ENCODE measurements at places on chromosomes 2 and 18. TPM values are rescaled to one million over a fixed set of nuclear protein-coding genes. Genes with fewer than 3 reads are reported as not detected.

The GRHL1 gene
- total RNA-seq, result 37.4 TPM

The RSAD2 gene
- 3.4 TPM for total RNA-seq

The PSMA8 gene
- total RNA-seq, result not detected

The HAAO gene
- 9.4 TPM for total RNA-seq

The ACMSD gene
- total RNA-seq, result not detected

DNA sequence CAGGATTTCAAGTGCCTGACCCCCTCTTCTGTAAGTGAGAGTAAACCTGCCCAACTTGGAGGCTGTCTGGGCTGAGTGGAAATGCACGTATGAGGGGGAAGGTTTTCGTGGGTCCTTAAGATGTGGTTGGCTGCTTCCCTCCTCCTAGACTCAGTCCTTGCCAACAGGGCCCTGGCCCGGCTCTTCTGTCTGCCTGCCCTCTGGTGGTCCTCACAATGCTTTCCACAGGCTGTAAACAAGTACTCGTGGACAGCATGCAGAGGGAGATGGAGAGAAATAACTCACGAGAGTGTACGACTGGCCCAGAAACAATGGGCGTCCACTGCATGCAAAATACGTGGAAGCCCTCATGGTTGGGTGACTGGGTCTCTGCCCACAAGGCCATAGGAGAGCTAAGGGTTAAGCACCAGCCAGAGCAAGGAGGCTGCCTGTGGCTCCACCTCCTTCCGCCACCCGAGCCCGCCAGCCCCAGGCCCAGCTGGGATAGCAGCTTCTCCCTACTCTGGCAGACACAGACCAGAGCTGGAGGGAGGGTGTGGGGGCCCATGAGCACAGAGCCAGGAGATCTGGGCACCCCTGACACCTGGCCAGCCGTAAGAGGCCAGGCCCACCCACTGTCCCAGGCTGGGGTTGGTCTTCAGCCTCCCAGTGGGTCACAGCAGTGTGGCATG lies 17.0 kb upstream of the ARHGEF4 start:
- no peaks in the 10 kb centered on the region for H3K27me3 ChIP-seq
- H3K4me1 ChIP-seq, result peaks cover 29% of the 10 kb centered on the region
- no peak overlapping the region for H3K4me3 ChIP-seq
- no peak for DNase-seq
- no peaks in the 10 kb centered on the region for H3K36me3 ChIP-seq

GRCh38 chr2:141968433-141968832 lies 162.4 kb downstream of the LRP1B start:
- H3K27me3 ChIP-seq, result no peaks in the 10 kb centered on the region
- H3K27ac ChIP-seq, result no peak overlapping the region
- H3K36me3 ChIP-seq, result no peaks in the 10 kb centered on the region
- H3K4me3 ChIP-seq, result no peak overlapping the region
- H3K4me1 ChIP-seq, result no peaks in the 10 kb centered on the region

DNA sequence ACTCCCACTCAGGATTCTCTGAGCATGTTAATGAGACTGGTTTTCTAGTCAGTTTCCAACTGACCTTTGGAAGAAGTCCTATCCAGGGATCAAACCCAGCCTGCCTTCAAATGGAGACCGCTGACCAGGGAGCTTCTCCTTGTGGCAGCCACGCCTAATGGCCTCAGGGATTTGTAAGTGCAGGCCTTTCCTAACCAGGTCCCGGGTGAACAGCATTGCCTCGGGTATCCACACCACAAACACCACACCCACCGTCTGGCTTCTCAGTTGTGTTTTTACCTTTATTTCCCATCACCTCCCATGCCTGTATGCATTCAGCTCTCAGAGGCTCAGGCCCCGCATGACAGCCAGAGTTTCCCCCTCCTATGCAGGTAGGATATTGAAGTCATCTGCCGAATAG lies 406.3 kb upstream of the HS6ST1 start:
- peaks cover 6% of the 10 kb centered on the region for H3K36me3 ChIP-seq
- DNase-seq, result no peak

DNA sequence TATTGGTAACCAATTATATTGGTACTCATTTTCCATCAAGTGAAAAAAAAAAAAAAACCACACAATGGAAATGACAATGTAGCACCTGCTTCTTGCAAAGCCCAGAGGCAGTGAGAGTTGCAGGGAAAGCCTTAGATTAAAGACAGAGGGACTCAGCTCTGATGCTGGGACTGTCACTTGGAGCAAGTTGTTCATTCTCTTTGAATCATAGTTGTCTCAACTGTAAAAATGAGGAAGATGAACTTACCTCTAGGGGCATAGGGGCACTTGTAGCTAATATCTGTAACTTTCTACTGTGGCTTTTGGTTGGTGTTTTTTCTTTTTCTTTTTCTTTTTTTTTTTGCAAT lies 81.4 kb upstream of the LPIN2 start:
- H3K4me1 ChIP-seq, result peaks cover 5% of the 10 kb centered on the region
- no peaks in the 10 kb centered on the region for H3K36me3 ChIP-seq
- H3K27me3 ChIP-seq, result peaks cover 7% of the 10 kb centered on the region

DNA sequence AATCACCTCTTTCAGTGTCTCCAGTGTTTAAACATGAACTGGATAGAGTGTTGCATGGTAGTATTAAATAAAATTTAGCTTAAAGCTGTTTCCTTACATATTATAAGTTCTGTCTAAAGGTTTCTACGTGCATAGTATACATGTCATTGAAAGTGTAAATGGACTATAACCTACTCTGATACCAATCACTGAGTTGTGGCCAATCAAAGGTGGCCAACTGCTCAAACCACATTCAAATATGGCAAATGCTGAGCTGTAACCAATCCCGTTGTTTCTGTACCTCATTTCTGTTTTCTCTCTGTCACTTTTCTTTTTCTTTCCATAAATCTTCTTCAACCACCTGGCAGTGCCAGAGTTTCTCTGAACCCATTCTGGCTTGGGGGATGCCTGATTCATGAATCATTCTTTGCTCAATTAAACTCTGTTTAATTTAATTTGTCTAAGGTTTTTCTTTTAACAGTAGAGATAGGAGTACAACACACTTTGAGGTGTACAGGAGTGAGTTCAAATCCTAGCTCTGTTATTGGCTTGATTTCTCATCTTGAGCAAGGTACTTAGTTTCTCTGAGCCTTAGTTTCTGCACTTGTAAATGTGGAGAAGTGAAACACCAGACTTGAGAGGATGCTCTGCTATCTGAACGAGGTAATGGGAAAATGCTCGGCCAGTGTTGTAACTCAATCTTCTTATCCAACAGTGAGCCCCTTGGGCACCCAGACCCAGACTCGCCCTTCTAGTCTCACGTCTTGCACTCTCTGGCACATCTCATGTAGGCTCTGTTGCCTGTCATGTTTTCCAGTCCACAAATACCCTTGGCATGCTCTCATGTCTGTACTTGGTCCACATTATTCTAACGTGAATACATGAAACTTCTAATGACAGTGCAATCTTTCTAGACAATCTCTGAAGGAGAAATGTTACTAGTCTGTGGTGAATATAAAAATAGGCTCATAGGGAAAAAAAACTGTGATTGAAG lies 228.0 kb downstream of the PIK3C3 start:
- no peaks in the 10 kb centered on the region for H3K27me3 ChIP-seq
- H3K27ac ChIP-seq, result no peak overlapping the region
- DNase-seq, result no peak
- H3K36me3 ChIP-seq, result peaks cover 5% of the 10 kb centered on the region
- H3K4me3 ChIP-seq, result no peak overlapping the region

DNA sequence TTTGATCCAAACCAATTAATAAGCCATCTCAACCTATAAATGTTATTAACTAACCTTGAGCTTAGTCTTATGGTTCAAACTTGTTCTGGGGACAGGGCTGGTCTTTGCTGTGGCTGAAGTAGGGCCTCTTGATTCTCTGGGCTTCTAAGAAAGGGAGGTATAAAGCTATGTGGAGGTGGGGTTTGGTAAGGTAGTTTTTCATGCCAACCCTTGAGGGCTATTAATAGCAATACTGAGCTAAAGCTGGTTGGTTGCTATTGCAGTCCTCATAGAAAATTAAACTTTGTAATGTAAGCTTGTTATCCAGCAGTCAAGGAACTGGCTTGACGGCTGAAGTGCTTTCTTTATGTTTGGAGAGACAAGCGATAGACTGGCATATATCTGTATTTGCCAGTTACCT lies 112.1 kb downstream of the RND3 start:
- peaks cover 21% of the 10 kb centered on the region for H3K4me1 ChIP-seq
- H3K27ac ChIP-seq, result no peak overlapping the region
- no peaks in the 10 kb centered on the region for H3K36me3 ChIP-seq
- H3K4me3 ChIP-seq, result no peak overlapping the region
- no peaks in the 10 kb centered on the region for H3K27me3 ChIP-seq

DNA sequence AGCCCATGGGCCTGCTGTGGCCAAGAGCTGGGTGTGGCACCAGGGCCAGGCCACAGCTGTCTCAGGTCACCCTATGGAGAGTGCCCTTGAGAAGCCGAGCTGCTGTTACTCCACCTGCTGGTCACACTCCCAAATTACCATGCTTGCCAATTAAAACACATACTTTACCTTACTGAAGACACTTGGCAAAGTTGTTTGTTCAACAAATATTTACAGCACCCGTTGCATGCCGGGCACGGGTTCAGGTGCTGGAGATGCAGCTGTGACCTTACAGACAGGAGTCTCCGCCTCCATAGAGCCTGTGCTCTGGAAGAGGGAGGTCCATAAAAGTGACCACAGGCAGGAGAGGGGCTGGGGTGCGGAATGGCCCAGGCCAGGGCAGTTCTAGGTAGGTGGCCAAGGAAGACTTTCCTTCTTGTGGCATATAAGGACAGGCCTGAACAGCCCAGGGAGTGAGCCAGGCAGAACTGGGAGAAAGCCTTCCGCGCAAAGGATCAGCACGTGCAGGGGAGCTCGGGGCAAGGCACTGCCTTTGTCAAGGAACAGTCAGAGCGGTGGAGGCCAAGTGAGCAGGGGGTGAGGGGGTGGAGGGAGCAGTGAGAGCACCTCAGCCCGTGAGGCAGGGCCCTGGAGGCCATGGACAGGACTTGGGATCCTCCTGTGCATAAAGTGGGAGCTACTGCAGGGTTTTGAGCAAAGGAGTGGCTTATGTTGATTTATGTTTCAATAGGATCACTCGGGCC lies 23.6 kb upstream of the RBM44 start:
- H3K36me3 ChIP-seq, result peaks cover 37% of the 10 kb centered on the region
- H3K4me1 ChIP-seq, result peaks cover 10% of the 10 kb centered on the region
- H3K27me3 ChIP-seq, result no peaks in the 10 kb centered on the region
- H3K4me3 ChIP-seq, result no peak overlapping the region
- no peak for DNase-seq
- H3K27ac ChIP-seq, result no peak overlapping the region

- H3K36me3 ChIP-seq, result no peaks in the 10 kb centered on the region
- peak overlapping the region; percentile 82 for H3K27ac ChIP-seq
These were observed 83.1 kb downstream of the FAM161A start for GRCh38 chr2:61770746-61771145.

- no peak overlapping the region for H3K27ac ChIP-seq
- H3K27me3 ChIP-seq, result peaks cover 5% of the 10 kb centered on the region
- no peak overlapping the region for H3K4me3 ChIP-seq
- no peak for DNase-seq
- no peaks in the 10 kb centered on the region for H3K36me3 ChIP-seq
These were observed 39.8 kb downstream of the TTN start for GRCh38 chr2:178767094-178768060.

DNA sequence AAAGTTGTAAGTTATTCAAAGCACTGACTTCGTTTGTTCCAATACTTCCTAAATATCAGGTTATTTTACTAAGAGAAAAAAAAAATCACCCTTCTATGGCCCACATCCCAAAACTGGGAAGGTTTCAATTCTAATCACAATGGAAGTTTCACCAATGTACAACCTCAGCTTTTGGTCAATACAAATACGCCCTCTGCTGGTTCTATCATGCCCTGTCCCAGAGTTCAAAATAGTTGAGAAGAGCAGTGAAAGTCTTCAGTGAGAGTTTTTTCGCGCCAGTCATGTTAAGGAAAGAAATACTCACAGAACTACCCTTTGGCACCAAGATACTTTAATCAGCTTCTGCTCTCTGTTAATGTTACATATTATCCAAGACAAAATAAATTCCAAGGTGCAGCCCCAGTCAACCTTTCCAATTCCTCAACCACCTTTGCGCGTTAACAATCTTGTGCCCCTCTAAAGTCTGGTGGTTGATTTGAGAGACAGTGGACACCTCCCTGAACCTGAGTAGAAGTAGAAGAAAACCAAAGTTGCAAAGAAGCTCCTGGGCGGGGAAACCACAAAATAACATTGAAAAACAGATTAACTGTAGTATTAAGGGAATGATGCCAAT lies 59.9 kb downstream of the SUMO1 start:
- H3K27me3 ChIP-seq, result no peaks in the 10 kb centered on the region
- H3K27ac ChIP-seq, result no peak overlapping the region
- DNase-seq, result no peak

All from type B pancreatic cell (in vitro differentiated cells).